Fibroblast of skin of right biceps (primary cell): ENCODE measurements at places on chromosomes 1 and 21.

GRCh38 chr1:45864167-45865106 lies 61.0 kb downstream of the MAST2 start:
- no peak for DNase-seq

- peak; percentile 61 for DNase-seq
Measured at GRCh38 chr1:107140703-107141490, at the start of gene NTNG1. TSS of gene NTNG1 (plus strand) at chr1:107141039.

DNA sequence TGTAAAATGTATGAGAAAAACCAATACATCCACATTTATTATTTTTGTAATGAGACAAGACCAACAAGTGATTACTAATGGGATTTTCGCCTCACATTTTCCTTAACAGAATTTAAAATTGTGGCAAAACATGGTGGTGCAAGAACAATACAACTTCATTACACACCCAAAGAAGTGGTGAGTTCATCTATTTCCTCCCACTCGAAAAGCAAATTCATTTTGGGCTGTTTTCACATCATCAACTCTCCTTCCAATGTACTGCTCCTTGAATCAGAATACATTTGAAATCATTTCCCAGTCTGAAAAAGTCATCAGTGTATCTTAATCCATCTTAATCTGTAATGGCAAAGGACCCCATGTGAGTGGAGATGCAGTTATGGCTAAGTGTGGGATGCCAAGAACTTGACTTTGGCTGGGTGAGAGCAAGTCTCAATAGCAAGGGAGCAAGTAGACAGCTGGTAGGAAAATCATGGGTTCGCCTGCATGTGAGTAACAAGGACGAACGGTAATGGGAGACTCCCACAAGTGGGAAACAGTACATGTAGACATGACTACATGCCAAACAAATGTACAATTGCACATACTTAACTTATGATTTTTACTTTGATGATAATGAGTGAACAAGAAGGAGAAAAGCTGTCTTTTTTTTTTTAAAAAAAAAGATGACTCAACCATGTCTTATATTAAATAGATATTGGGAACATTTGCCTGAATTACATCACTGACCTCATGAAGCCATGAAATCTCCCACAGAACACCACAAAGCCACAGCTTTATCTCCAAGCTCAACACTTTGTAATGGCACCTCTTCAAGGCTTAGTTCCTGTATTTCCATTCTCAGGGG lies 46.0 kb downstream of the RUNX1 start:
- peak; percentile 91 for DNase-seq

DNA sequence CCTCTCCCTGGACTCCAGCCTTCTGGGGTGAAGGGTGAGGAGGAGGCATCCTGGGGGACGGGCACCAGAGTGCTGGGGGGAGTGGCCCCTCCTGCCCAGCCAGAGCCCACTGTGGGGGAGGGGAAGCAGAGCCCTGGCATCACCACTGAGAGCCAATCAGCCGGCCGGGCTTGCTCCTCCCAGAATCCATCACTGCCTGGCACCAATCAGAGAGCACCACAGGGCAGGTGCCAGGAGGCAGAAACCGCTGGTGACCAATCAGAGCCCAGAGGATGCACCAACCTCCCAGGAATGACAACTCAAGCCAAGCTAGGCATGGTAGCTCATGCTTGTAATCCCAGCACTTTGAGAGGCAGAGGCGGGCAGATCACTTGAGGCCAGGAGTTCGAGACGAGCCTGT lies 27.9 kb downstream of the CASZ1 start:
- DNase-seq, result no peak

- peak; percentile 58 for DNase-seq
Measured at GRCh38 chr1:99603699-99604560, 42.0 kb upstream of the PALMD start.

GRCh38 chr1:160197231-160197630 lies 6.9 kb downstream of the CASQ1 start:
- no peak for DNase-seq

DNA sequence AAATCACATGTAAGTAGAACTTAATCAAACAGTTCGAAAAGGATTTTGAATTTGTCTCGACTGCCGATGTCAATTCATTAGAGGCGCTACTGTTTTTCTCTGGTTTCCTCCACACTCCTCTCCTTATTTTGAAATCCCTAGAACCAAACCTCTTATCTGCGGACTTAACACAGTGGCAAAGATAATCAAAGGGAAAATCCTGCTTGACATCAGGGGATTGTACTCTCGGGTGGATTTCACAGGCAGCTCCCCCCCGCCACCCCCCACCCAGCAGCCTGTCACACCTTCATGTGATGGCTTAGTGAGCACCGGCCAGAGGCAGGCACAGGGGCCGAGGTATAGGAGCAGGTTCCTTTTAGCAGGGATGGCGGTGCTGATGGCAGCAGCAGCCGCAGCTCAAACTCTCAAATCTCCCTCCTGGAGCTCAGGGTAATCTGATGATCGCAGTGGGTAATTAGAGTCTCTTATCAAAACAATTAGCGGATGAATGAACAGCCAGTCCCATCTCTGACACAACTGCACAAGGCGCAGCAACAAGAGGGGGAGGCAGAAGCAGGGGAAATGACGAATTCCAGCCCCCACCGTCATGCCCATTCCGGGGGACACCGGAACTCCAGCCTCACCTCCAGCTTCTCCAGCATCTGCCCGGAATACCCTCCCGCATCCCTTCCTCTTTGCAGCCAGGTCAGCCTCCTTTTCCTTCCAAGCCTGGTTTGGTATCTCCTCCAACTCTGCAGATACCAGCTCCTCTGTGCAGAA lies 80.3 kb downstream of the SSBP3 start:
- DNase-seq, result no peak

GRCh38 chr1:214636436-214636835 lies 33.4 kb downstream of the CENPF start:
- no peak for DNase-seq

- no peak for DNase-seq
Measured at GRCh38 chr1:205917466-205918238, 25.6 kb downstream of the SLC26A9 start.

DNA sequence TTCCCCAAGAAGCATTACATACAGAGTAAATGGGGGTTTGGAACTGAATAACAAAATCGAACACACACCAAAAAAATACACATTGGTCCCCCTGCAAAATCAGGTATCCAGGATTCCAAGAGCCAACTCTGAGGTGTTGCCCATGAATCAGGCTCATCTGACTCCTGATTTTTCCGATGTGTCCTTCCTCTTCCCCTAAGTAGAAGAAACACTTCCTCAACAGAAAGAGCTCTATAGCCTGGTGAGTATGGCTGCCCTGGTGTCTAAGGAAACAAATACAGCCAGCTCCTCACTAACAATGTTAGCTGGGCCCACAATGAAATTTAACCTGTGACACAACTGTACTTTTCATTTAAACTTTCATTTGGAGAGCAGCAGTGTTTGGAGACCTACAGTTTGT lies 33.6 kb downstream of the ERI3 start:
- DNase-seq, result no peak

DNA sequence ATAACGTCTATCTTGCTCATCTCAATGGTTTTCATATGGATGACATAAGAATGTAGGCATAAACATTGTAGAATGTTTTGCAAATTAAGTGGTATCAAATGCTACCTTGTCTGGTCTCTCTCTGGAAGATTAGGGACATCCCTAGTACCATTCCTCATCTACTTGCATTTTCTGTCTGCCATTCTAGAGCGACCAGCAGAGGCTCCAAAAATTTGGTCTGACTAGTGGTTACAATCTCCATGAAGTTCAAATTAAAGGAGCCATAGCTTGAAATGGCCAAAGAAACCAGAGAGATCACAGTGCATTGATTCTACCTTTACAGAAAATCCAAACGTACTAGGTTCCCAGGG lies 1.1 kb downstream of the CD84 start:
- no peak for DNase-seq

DNA sequence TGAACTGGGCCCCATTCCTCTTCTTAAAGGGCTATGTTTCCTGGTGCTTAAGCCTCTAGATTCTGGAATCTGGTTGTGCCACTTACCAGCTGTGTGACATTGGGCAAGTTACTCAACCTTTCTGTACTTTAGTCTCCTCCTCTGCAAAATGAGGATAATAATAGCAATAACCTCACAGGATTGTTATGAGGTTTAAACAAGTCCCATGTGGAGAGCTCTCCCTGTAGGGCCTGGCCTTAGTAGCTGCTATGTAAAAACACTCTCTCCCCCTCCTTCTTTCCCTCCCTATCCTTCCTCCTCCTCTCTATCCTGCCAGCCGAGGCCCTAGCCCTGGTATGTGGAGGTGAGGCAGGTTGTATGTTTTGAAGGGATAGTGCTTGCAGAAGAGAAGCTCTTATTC lies 8.2 kb upstream of the PEAR1 start:
- DNase-seq, result no peak

- no peak for DNase-seq
Measured at GRCh38 chr1:53627666-53628065, 111.3 kb downstream of the GLIS1 start.

DNA sequence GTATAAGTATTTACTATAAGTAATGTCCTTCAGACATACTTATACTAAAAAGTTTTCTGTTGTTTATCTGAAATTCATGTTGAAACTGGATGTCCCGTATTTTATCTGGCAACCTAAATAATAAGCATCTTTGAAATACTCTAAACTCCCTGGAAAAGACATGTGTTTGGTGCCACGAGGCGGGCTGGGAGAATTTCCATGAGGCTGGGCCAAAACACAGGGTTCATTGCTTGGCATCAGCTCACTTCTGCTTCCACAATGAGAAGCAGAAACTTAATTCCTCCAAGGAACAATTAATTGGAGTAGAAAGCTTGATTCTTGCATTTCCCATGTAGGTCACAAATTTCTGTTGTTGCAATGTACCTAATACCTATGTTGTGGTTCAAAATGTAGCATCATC lies 110.2 kb downstream of the PSMG1 start:
- DNase-seq, result no peak

DNA sequence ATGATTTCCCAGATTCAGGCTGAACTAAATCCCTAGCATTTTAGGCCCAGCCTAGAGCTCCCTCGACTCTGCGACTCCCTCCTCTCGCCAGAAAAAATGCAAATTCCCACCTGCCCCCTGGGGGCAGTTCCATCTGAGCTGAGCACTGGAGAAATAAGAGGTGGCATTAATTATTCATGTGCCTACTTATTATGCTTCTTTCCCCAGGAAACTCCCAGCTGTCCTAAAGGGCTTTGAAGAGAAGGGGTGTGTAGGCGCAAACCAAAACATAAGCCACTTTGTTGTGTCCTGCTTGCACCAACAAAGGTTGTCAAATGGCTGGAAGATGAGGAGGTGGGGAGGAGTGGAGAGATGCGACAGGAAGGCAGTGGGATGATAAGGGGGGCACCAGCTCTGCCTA lies 41.4 kb upstream of the GOLT1A start:
- DNase-seq, result no peak

DNA sequence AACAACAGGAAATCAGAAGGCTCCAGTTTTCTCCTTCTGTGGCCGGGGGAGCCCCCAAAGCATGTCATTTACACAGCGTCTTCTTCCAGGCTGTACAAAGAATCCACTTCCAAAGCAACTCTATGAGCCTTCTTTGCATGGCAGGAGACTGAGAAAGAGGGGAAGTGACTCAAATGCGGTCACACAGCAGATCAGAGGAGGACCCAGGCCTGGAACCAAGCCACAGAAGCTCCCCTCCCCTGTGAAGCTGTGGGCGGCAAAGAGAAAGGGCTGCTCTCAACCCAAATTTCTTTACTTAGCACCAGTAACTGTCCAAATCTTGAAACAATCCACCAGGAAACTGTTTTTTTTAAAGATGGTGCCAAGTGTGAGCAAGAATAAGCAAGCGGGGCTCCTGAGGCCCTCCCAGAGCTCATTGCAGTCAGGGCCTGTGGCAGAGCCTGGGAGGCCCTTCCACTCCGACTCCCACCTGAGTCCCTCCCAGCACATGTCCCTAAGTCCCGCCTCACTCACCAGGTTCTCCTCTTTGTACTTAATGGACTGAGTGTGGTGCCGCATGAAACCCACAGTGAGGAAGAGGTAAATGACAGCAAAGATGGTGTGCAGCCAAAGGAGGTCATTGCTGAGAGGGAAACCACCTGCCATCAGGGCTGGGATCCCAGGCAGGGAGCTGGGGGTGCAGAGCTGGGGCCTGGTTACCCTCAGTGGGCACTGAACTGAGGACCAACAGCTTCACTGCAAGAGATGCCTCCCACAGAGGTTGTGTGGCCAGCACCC lies 15.9 kb downstream of the TMEM63A start:
- peak; percentile 73 for DNase-seq

GRCh38 chr1:212794561-212795014 lies 2.9 kb downstream of the TATDN3 start:
- no peak for DNase-seq

DNA sequence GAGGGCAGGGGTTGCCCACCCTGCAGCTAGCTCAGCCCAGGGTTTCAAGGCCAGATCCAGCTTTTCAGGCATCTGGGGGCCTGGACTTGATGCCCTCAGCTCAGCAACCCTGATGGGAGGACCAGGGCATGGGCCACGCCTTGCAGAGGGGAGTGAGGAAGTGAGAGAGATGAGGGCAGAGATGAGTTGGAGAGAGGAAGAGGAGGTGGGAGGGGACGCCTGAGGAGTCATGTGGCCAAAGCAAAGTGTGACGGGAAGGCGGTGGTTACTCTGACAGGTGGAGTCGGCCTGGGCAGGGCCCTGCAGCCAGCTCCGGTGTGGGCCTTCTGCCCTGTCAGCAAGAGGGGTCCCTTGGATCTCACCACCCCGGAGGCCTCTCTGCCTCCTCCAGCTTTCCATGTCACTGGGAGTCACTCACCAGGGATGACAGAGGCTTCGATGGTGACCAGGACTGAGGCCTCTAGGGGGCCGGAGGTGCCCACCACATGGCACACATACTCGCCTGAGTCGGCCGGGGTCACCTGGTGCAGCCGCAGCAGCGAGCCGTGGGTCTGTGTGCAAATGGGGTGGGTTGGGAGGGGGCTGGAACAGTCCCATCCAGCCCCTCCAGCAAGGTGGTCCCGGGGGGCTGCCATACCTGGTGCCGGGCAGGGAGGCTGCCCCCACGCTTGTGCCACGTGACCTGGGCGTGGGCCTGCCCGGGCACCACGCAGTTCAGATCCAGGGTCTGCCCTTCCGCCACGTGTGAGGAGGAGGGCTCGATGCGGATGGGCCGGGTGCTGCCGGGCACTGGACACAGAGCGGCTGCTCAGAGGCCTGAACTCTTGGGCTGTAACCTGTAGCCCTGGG lies 40.4 kb downstream of the LDLRAD2 start:
- no peak for DNase-seq

DNA sequence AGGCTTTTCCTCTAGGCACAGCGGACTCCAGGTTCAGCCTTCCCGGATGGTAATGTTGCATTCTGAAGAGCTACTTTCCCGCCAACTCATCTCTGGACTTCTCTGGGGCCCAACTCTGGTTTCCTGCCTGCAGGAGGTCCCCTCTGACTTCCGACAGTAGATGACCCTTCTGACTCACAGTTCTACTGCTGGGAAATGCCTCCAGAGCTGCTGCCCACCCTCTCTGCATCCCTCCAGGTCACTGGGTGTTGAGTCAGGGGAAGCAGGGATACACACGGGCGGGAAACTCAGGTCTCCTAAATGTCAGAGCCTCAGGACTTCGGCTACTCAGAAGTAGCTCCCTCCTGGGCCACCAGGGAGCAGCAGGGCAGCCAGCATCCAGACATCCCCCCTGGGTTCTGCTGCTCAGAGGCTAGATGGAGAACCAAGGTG lies 2.1 kb upstream of the KIF21B start:
- peak; percentile 81 for DNase-seq
